ENCODE measurements at places on chromosomes 6 and 20.
A peak's percentile ranks its signal among the peaks of the same experiment; 100 is the strongest.

- DNase-seq: peak; percentile 25
These were observed 171.4 kb downstream of the GMPR start for GRCh38 chr6:16409531-16410441.

GRCh38 chr6:159760602-159761057 lies 1.2 kb upstream of the ACAT2 start:
- DNase-seq: peak; percentile 89

GRCh38 chr20:57851796-57852195 lies 142.0 kb upstream of the PMEPA1 start:
- DNase-seq: no peak

GRCh38 chr20:61461461-61461860 lies 209.4 kb downstream of the CDH4 start:
- DNase-seq: no peak

DNA sequence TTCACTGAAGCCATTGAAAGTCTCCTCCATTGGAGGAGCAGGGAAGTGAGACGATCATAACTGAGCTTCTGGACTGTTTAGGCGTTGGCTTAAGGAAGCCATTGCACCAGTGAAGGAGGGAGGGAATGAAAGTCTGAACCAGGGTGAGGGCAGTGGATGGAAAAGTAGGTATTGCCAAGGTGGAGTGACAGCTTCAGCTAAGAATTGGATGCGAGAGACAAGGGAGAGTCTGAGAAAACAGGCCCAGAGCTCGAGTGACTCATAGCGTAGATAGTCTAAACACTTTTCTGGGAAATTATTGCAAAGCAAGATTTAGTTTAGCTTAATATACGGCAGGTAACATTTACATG lies 4.5 kb downstream of the DSP start:
- DNase-seq: no peak

GRCh38 chr20:36096435-36096834 lies 58.1 kb upstream of the EPB41L1 start:
- DNase-seq: no peak
